ENCODE measurements at places on chromosomes 16 and 17.

- DNase-seq, result no peak
Observed at GRCh38 chr16:19515757-19516156, 6.1 kb downstream of the GDE1 start.

DNA sequence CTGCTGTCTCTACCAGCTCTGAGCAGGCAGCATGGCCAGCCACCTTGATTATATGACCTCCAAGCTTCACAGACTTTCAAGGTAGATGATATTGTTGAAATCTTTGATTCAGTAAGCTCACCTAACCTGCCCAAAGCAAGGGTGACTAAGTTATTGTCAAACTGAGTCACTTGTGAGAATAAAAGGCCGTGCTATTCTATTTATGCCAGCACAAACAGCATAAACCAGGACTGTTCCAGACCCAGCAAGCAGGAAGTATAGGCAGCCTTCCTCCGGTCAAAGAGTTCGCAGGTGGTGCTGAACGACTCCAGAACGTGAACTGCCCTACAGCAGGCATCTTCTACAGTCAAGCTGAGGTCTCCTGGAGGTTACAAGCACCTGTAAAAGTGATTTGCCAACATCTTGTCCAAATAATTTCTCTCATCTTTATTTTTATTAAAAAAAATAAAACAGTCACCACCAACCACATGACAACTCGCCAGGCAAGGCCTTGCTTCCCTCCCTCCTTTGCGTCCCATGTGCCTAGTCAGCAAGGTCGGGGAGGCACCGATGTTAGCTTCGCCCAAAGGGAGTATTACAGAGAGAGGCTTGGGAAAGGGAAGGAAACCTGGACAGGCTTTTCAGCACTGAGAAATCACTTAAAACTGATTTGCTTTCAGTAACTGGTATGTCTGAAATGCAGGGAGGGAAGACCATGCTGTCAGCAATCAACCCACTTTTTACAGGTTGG is 10.8 kb downstream of the ARL2BP start:
- no peak for DNase-seq

DNA sequence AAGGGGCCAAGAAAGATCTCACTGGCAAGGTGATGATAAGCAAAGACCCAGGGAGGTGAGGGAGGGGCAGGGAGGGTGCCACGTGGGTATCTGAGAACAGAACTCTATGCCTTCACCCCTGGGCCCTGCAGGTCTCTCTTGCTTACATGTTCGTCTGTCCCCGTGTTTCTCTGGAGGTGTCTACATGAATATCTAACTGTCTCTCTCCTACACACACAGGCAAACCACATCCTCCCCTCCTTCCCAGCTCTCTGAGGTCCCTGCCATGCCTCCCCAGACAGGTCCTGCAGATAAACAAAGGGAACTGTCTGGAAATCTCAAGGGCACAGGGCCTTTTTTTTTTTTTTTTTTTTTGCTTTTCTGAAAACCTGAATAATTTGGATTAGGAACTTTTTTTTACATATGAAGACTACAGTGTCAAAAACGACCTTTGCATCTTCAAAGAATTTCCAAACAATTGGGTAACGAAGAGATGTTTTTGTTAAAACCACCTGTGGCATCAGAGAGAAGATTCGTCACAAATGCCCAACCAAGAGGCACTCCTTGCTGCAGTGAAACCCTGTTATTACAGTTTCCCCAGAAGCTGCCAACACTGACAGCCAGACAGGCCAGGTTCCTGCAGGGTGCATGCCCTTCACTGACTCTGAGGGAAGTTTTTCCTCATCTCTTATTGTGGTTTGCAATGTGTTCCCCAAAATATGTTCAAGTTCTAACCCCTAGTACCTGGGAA is 17.8 kb downstream of the PLLP start:
- DNase-seq, result no peak

- DNase-seq, result peak; percentile 36
Observed at GRCh38 chr17:69404399-69404798, 10.1 kb upstream of the MAP2K6 start.

GRCh38 chr17:18055597-18055996 is 16.4 kb downstream of the GID4 start:
- no peak for DNase-seq

GRCh38 chr17:70405492-70406220 is 236.3 kb downstream of the KCNJ2 start:
- DNase-seq, result peak; percentile 93

- no peak for DNase-seq
Observed at GRCh38 chr17:80812362-80813088, 179.1 kb upstream of the CHMP6 start.

- DNase-seq, result no peak
Observed at GRCh38 chr17:60443713-60444112, 21.4 kb downstream of the CHCT1 start.

- no peak for DNase-seq
Observed at GRCh38 chr17:80424261-80424660, 9.3 kb downstream of the ENDOV start.

DNA sequence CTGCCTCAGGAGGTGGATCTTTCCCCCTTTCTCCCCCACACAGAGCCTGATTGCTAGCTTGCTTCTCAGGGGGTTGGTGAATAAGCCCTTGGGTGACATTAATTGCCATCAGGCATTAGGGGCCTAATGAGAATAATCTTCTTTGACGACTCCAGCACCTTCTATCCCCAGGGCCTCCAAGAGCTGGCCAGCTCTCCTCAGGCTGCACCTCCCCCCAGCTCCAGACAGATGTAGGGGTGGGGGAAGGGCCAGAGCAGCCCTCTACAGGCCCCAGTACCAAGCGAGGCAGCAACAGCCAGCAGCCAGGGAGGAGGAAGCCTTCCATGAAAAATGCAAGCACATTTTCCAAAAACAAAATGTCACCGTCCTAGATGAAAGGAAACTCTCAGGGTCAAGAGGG is 1.4 kb upstream of the TMEM132E start:
- no peak for DNase-seq

- DNase-seq, result peak; percentile 57
Observed at GRCh38 chr17:32928586-32929535, 908 bp downstream of the TMEM98 start.

DNA sequence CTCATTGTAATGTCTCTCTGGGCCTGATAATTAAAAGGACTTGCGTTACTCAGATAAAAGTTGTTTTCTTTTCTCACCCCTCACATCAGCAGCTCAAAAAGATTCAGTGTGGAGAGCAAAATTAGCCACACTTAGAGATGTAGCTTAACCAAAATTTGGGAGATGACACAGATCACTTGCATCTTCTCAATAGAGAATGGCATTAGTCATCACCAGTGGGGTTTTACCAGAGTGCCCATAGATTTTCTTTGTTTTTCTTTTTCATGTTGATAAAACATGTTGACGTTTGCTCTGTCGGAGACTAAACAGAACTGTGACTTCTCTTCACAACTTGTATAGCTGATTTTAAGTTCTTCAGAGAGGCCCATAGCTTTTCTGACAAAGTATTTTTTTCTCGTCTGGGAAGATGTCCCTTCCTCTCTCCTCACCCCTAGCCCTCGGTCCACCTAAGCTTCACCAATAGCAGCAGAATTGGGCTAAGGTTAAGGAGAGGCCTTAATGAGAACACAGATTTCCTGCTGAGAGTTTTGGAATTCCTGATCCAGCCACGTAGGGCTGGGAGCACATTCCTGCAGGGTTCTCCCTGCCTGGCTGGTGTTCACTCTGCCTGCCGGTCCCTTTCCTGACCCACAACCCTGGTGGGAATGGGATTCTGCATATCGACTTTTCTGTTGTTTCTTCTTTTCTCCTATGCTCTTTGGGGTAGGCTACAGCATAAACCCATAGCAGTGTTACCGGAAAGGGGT is 92.6 kb downstream of the CACNG3 start:
- DNase-seq, result no peak

- DNase-seq, result no peak
Observed at GRCh38 chr16:11446566-11447119, 101.4 kb downstream of the RMI2 start.

All from GM23248 (cell line).